ENCODE measurements at places on chromosomes 11 and 22.

DNA sequence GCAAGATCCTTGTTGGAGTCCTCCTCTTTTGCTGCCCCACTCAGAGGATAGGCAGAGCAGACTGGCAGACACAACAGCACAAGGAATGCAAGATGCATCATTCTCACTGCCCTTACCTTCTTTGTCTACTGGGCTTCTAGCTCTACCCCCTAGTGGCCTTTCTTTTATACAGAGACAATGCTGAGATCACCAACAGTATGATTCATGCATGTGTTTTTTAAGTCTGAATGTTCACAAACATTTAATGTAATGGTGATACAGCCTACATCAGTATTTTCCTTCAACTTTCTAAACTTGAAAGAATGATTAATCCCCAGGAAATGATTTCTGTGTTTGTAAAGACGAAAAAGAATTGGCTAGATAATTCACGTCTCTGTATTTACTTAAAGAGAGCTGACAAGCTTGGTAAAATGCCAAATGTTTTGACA is at the start of gene MMP10:
Gene MMP10, minus strand, starts transcription at position 138 of the 428 bp plus-strand sequence. Its CDS starts 37 bp downstream, at position 101.
- peak; percentile 77 for DNase-seq

DNA sequence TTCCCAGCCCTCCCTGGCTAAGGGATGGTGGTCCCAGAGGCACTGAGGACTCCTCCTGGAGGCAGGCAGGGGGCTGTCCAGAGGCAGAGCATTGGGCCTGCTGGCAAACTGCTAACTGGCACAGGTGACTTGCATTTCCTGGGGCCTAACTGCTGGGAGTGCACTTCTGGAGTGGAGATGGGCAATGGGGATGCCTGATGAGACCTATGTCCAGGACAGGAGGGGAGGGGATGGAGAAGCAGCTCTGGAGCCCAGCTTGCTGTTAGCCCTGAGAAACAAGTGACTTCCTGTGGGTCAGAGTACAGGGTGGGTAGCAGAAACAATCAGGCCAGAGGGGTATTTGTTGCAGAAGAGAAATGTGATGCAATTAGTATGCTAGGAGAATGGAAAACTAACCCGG is 253.2 kb downstream of the ST3GAL4 start:
- no peak for DNase-seq

DNA sequence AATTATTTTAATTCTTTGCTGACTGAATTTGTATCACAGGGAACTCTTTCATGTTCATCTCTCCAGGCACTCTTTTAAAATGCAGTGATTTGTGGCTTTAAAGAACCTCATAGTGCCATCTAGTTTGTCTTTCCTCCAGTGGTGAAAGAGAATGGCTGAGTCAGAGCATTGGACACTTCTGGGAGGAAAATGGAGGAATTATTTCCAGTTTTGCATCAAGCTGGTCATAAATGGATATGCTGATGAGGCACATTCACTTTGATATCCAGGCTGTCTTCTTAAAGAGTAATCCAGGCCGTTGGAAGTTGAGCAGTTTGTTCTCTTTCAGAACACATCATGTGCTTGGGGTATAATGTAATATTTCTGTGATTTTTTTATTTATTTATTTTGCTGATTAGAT is 273.7 kb downstream of the DDX10 start:
- no peak for DNase-seq

- DNase-seq: no peak
These were observed 11.5 kb downstream of the TMPRSS13 start for GRCh38 chr11:117917591-117918151.

DNA sequence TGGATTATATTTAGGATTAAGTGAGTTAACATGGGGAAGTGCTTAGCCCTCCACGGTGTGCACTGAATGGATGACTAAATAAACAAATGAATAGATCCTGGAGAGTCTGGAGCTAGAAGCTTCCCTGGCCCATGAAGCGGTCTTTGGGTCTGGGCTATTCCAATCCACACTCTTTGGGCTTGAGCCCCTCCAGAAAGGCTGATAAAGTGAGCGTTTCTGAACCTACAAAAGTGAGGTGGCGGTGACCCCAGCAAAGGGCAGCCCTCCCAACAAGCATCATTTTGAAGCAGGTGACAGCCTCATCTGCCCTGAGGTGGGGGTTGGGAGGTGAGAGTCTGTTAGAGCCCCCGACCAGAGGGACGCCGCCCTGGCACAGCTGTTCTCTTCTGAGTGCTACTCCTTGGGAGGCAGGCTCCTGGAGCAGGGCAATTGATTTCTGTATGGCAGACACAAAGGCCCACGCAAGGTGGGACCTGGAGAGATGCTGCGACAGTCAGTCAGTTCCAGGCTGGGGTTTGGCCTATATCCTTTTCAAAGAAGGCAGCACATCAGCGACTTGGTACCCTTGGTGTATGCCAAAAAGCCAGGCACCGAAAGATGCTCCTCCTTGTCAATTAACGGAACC is 157.8 kb downstream of the CACNA1I start:
- no peak for DNase-seq

GRCh38 chr11:78921509-78921908 is 346.8 kb upstream of the NARS2 start:
- no peak for DNase-seq

- no peak for DNase-seq
These were observed 354.4 kb downstream of the BRD1 start for GRCh38 chr22:49473286-49473685.

GRCh38 chr11:124167826-124168231 is 15.3 kb upstream of the OR10D3 start:
- no peak for DNase-seq

GRCh38 chr11:69925366-69926196 is 106.4 kb upstream of the FGF3 start:
- DNase-seq: no peak

GRCh38 chr11:63999349-64000025 is 13.2 kb downstream of the OTUB1 start:
- peak; percentile 55 for DNase-seq

GRCh38 chr22:35368386-35368785 is 12.5 kb upstream of the HMOX1 start:
- DNase-seq: no peak

DNA sequence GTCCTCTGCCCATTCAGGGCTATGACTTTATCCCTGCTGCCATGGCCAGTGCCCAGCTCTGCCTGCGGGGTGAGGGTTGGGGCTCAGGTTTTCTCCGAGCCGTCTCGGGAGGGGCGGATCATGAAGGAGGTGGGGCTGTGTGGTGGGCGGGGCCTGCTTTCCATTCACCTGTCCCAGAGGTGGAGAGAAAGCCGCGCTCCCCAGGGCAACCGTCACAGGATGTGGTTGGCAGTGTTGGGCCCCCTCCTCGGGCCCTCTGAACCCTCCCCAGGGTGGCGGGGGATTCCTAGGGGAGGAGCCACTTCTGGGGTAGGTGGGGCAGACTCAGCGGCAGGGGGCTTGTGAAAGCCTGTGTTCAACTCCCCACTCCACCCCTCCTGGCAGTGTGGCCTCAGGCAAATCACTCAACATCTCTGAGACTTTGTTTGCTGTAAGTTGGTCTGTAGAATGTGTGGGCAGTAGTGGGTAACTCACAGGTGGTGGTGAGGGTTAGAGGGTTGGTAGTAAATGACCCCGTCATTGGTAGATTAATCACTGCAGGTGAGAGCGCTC is 50.3 kb downstream of the CD6 start:
- DNase-seq: no peak

DNA sequence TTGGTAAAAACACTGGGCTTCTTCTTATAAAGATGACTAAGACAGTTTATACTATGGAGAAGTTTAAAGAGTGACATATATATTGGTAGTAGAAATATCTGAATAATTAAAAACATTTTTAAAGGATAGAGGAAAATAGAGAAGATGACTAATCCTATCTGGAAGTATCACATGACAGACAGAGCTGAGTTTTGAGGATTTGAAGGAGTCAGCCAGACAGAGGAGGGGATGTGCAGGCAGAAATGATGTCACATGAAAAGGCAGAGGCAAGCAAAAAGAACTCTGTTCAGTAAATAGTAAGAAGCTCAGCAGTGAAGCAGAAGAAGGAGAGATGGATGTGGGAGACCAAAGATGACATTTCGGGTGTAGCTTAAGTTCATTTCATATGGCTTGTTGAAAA is 1.6 kb downstream of the OR10A2 start:
- peak; percentile 39 for DNase-seq

DNA sequence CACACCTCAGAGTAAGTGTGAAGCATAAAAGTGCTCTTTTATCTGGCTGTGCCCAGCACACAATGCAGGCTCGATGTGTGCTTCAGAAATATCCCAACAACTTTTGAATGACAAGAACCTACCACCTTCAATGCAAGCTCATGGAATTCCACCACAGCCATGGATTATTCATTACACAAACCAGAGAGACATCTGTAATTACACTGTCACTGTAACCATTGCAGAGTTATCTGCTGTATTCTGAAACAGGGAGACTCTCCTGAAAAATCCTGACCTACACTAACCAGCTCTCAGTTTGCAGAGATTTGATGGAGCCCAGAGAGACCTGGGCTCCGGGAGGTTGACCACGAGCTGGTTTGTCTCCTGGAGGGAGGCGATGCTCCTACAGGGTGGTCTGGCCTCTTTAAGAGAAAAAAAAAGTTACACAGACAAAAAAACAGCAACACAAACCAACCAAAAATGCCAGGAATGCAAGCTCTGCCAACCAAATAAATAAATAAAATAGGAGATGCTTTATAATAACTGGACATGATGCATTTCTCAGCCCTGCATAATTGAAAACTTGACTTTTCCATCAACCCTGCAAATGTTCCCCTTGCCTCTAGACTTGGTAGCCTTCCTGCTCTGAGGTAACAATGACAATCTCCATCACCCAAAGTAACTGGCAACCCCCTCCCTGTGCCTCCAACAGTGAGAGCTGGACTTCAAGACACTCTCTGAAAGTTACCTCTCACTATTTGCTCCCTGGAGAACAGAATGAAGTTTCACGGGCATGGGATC is 69.7 kb downstream of the ETS1 start:
- DNase-seq: peak; percentile 87

DNA sequence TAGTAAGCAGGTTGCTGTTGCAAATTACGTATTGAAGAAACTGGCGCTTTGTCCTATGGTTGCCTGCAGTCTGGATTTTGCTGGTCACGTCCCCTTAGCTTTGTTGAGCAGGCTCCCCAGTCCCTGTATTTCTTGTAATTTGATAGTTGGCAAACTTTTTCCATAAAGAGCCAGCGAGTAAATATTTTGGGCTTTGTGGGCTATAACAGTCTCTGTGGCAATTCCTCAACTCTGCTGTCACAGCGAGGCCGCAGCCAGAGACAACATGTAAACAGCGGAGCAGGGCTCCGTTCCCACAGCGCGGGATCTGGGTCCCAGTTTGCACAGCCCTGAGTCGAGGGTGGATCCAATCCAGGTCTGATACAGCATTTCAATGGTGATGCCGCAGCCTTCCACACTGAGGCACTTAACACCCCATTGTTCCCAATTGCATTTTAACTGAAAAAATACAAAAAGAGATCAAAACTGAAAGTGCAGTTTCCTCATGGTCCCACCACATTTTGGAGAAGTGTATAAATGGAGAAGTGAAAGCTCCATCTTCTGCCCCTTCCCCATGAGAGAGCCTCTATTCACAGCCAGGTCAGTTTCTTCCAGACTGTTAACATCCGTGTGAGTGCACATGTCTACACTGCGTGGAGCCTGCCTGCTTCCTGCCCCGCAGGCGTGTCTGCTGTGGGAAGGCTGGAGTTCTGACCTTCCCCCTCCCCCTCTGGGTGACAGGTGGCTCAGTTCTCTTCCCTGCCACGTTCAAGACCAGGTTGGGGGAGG is 89.1 kb downstream of the RPS6KA4 start:
- DNase-seq: peak; percentile 56

- no peak for DNase-seq
These were observed 58.7 kb downstream of the ZNF280B start for GRCh38 chr22:22449819-22450218.

- no peak for DNase-seq
These were observed 907.7 kb downstream of the BRD1 start for GRCh38 chr22:48919851-48920589.

- DNase-seq: peak; percentile 97
These were observed 57.4 kb downstream of the JAM3 start for GRCh38 chr11:134126217-134126822.

GRCh38 chr11:47916361-47916841 is 64.0 kb upstream of the PTPRJ start:
- DNase-seq: no peak

- DNase-seq: no peak
These were observed 450.9 kb downstream of the RAB38 start for GRCh38 chr11:87724358-87724757.

DNA sequence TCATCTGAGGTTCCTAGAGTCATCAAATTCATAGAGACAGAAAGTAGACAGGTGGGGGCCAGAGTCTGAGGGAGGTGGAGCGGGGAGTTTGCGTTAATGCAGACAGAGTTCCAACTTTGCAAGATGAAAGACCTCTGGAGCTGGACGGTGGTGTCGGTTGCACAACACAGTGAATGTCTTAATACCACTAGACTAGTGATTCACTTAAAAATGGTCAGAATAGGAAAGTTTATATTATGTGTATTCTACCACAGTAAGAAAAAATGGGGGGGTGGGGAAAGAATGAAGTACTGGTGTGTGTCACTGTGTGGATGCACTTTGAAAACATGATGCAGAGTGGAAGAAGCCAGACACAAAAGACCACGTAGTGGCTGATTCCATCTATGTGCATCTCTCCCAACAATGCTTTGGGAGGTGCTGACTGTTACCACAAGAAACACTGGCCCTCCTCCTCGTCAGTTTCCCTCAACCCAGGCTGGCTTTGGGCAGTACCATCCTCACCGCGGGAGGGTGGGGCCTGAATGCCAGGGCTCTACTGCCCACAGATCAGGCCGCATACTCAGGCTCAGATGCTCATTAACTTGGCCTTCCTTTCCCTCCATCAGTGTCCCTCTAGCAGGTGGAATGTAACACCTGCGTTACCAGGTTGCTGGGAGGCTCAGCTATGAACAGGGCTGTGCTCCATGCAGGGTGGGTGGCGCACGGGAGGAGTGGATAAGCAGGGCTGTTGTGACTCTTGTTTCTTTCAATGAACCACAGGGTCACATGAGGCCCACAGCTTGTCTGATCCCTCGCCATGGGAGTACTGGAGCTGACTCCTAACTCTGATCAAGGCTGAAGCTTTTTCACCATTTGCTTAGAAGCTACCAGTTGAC is 297.0 kb downstream of the CTTN start:
- DNase-seq: no peak

GRCh38 chr11:30917859-30918478 is 331.8 kb upstream of the MPPED2 start:
- DNase-seq: peak; percentile 44

DNA sequence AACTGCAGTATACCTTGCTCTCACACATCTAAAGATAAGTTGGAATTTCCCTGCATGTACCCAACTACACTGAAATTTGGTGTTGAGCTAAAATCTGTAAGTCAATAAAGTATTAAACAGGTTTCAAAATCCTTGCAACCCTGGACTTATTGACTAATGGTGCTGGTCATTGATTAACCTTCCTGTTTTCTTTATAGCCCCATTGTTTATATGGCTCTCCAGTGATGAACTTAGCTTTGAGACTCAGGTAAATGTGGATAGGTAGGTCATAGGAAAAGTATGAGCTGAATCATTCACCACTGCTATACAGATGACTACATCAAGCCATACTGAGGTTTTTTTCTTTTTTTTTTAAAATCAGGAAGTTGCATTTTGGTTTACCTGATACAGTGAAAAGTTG is 132.7 kb downstream of the FAT3 start:
- DNase-seq: no peak

- no peak for DNase-seq
These were observed 12.3 kb upstream of the CABP2 start for GRCh38 chr11:67535561-67535960.
